ENCODE measurements at places on chromosomes 3 and 15. TPM values are rescaled to one million over a fixed set of nuclear protein-coding genes. Genes with fewer than 3 reads are reported as not detected.

Gene ST8SIA2
- total RNA-seq = not detected

Gene NBEAL2
- total RNA-seq = 5.0 TPM

Gene LARP6
- total RNA-seq = 109 TPM

Gene TM4SF18
- not detected for total RNA-seq

Gene FANCD2OS
- not detected for total RNA-seq

Gene CLDN1
- total RNA-seq = 3.5 TPM

Gene GRAMD2A
- 0.18 TPM for total RNA-seq

Gene CCK
- total RNA-seq = not detected

Gene LRRIQ4
- not detected for total RNA-seq

Gene SLC28A2
- total RNA-seq = not detected

Gene SAXO2
- total RNA-seq = 0.71 TPM

Gene TTLL13
- not detected for total RNA-seq

Gene CRABP1
- not detected for total RNA-seq

Gene PDCD6IP
- total RNA-seq = 183 TPM

Gene KLHL6
- total RNA-seq = not detected

Gene CFAP20DC
- total RNA-seq = 6.9 TPM

Gene GBE1
- 82.6 TPM for total RNA-seq

Gene RASGRP1
- total RNA-seq = 1.2 TPM

Gene CPLX3
- total RNA-seq = not detected

Gene ZNF385D
- 6.6 TPM for total RNA-seq

Measured in myometrial cell (primary cell).